ENCODE measurements at places on chromosomes 5 and 9.

- DNase-seq, result no peak
Measured at GRCh38 chr5:113242481-113243348, 192.1 kb downstream of the TSSK1B start.

DNA sequence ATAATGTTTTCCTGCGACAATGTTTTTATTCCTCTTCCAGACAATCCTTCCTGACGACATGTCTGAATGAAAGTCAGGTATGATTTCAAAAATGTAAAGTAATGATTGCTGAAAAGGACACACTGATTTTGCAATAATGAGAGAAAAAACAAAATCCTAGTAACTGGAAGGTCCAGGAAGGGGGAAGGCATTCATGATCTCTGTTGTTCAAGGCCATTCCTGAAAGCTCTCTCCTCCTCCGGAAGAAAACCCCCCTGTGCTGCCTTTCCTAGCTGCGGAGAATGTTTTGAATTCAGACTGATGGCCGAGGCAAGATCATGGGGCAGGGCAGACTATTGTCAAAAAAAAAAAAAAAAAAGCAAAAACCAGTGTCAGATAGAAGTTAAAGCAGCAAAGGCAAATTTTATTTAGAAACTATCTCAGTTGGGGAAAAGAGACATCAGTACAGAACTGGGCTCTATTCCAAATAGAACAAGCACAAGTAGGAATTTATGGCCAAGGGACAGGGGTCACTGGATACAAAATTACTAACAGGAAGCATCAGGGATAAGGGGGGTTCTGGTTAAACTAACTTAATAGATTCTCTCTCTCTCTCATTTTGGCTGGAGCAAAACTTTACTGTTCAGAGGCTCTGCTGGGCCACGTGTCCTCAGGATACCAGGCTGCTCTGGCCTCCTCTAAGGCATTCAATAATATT lies 36.5 kb upstream of the CTSV start:
- no peak for DNase-seq

DNA sequence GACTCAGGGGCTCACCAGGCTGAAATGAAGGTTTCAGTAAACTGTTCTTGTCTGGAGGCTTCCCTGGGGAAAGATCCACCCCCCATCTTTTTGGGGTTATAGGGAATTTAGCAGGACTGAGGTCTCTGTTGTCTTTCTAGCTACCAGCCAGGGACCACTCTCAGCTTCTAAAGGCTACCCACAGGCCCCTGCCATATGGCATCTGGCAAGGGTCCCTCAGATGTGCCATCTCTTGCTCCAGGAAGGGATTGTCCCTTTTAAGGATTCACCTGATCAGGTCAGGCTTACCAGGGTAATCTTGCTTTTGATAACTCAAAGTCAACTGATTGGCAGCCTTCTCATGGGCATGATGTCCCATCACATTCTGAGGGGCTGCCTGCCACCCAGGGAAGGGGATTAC lies 65.0 kb downstream of the NSUN2 start:
- no peak for DNase-seq

DNA sequence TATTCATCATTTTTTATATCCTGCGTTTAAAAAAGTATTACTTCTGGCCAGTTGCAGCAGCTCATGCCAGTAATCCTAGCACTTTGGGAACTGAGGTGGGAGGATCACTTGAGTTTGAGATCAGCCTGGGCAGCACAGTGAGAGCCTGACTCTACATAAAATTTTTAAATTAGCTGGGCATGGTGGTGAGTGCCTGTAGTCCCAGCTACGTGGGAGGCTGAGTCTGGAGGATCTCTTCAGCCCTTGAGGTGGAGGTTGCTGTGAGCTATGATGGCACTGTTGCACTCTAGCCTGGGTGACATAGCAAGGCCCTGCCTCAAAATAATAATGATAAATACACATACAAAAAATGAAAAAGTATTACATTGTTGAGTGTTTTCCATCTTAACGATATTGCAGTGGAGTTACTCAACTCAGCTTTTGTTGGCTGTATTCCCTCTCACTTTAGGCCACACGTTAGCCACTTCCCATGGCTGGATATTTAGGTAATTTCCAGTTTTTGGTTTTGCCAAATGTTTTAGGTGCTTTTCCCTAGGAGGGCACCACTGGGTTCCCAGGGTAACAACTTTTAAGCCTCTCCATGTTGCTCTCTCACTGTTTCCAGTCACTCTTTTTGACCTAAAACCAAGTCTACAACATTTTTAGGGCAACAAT lies 20.6 kb downstream of the SHB start:
- DNase-seq, result no peak
